ENCODE measurements at places on chromosomes 5 and 9. TPM values are rescaled to one million over a fixed set of nuclear protein-coding genes. Genes with fewer than 3 reads are reported as not detected.

GRCh38 chr9:117413346-117414219 lies 1.3 kb downstream of the ASTN2 start:
- DNase-seq = no peak

DNA sequence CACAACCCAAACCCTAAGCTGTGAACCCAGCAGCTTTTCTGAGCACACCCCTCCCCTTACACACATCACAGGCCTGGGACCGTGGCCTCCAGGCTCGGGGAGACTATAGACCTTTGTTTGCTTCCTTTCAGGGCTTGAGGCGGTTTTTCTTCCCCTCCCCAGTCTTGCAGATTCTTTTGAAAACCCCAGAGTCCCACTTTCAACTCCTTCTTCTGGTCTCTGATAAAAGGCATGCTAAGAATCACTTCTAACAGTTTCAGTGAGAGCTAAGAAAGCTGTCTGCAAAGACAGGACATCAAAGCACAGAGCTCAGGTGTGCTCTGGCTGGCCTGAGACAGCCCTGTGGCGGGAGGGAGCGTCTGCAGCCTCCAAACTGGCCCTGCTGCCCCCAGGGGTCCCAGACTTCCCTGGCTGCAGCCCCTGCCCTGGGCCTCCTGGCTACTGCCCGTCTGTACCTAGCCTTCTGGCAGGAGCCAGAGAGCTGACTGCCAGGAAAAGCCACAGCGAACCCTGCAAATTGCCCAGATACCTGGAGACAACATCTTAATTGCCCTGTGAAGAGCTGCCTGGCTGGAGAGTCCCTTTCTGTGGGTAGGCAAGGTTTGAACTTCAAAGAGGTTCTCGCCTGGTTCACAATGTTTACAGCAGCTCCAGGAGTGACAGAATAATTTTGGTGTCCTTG lies 138.9 kb downstream of the GADD45G start:
- DNase-seq = no peak

GRCh38 chr5:159780246-159780645 lies 136.0 kb upstream of the ADRA1B start:
- no peak for DNase-seq

DNA sequence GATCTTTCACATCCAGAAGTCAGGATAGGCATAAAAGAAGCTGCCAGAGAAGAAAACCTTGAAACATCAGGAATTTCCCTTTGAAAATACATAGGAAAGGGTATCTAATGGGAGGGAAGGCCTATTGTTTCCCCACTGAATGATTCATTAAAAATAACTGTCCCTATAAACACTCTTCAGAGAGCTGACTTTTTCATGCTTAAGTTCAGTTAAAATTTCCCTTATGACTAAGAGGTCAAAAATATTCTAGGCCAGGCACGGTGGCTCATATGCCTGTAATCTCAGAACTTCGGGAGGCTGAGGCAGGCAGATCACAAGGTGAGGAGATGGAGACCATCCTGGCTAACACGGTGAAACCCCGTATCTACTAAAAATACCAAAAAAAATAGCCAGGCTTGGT lies 499.5 kb downstream of the ENC1 start:
- DNase-seq = peak; percentile 47

DNA sequence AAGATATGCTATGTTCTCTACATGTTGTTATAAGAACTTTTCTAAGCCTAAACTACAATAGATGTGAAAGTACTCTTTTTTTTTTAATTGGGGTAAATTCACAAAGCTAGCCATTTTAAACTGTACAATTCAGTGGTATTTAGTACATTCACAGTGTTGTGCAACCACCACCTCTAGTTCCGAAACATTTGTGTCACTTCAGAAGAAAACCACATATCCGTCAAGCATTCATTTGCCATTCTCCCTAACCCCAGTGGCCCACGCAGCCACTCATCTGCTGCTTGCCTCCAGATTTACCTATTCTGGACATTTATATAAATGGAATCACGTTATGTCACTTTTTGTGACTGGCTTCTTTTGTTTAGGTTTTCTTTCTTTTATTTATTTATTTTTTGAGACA lies 43.1 kb downstream of the SPTAN1 start:
- DNase-seq = no peak

DNA sequence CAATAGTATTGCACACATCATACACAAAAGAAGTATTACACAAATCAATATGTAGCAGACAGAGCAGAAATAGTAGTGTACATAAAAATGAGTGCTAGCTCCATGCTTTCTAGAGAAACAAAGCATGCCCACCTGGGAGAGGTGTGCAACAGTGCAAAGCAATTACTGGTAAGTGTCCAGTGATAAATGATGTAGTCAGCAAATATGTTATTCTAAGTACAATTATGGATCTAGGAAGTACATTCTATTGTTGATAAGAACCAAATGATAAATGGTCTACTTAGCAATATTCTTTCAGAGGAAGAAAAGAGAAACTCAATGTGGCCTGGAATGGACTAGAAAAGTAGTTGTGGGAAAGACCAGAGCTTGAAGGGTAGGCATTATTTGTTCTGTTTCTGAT lies 188.6 kb downstream of the HINT1 start:
- DNase-seq = no peak

- DNase-seq = no peak
Observed at GRCh38 chr9:131475111-131475955, 27.4 kb upstream of the POMT1 start.

- no peak for DNase-seq
Observed at GRCh38 chr5:138874241-138874640, 894 bp downstream of the LRRTM2 start.

- DNase-seq = no peak
Observed at GRCh38 chr5:15522187-15522520, 22.2 kb downstream of the FBXL7 start.

DNA sequence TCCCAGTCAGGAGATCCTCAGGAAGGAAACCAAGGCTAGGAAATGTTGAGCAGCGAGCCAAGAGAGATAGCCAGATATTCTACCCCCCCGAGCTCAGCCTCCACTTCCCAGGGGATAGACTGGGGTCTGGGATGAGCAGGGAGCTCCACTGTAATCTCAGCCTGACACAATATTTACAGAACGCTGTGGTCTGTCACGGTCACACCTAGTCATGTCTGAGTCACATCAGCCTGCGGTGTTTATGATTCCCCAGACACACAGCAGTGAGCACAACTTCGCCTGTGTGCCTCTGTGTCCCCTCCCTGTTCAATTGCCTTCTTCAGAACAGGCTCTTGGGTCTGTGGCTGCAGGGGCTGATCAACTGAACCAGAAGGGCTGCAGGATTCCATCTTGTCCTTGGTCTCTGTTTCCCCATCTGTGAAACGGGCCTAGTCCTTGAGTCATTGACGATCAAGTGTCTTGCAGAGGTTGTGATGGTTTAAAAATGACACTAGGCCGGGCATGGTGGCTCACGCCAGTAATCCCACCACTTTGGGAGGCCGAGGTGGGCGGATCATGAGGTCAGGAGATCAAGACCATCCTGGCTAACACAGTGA lies 8.6 kb upstream of the PRRX2 start:
- peak; percentile 73 for DNase-seq

The ITGA1 gene
- 14.8 TPM for total RNA-seq

The RUSC2 gene
- total RNA-seq = 31.5 TPM

The TBC1D9B gene
- total RNA-seq = 77.7 TPM

The WDR38 gene
- total RNA-seq = not detected

The KCNN2 gene
- 0.46 TPM for total RNA-seq
